ENCODE measurements at places on chromosomes 7 and 10.

DNA sequence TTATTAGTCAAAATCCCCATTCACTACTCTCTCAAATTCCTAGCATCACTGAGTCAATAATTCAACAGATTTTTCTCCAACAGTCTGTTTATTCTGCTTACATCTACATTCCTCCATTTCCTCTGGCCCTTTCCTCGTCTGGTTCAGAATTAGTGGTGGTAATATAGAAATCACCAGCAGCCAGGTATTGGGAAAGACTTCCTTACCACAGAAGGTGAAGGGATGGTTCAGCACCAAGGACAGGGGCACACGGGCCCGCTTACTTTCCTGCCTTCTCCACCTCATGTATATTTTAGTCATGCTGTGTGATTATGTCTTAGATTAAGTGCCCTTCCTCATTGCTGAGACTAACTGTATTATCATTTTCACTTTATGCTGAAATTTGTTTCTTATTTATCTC is 70.4 kb upstream of the APBB1IP start:
- no peak for DNase-seq

DNA sequence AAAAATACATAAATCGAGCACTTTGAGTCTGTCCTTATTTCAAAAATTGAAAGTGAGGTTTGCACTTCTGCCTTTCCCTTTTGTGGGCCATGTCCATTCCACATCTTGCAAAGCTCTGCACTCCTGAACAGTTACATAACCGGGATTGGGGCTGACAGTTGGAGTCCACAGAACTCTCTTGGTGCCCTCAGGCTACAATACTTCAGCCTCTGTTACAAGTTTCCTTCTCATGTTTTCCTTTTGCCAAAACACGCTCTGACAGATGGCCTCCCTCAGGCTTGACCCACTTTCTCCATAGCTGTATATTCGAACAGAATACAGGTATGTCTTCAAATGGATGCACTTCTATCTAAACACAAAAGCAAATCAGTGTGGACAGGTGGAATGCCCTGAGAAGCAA is 335.9 kb downstream of the WDR37 start:
- DNase-seq: no peak

DNA sequence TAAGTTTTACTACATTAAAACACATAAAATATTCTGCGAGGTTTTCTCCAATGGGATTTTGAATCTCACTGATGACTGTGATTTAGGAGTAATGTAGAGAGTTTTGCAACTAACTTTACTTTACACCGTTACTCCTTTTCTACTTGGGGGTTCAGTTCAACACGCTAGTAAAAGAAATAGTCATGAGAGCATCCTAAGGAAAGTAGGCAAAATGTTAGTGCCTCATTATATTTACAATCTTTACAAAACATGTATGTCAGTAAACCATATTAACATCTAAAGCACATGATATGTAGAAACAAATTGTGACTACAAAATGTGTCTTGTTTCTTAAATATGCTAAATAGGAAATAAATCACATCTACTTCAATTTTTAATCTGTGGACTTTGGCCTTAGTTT is 6.0 kb downstream of the MEOX2 start:
- no peak for DNase-seq

GRCh38 chr7:27083646-27084045 is 12.2 kb downstream of the HOXA1 start:
- DNase-seq: no peak

DNA sequence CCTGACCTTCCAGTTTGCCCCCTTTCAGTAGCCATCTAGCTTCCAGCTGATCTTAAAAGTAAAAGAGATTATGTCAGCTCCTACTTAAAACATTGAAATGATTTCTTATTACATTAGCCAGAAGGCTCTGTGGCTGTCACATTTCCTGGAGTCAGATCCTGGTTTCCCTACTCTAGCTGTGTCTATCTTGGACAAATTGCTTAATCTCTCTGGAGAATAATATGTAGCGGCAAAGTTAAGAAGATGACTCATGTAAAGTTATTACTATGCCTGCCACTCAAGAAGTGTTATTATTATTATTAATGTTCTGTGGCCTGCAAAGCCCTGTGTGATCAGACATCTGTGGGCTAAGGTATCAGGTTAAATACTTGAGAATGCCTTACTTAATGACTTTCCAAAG is 107.2 kb downstream of the RUNDC3B start:
- no peak for DNase-seq

DNA sequence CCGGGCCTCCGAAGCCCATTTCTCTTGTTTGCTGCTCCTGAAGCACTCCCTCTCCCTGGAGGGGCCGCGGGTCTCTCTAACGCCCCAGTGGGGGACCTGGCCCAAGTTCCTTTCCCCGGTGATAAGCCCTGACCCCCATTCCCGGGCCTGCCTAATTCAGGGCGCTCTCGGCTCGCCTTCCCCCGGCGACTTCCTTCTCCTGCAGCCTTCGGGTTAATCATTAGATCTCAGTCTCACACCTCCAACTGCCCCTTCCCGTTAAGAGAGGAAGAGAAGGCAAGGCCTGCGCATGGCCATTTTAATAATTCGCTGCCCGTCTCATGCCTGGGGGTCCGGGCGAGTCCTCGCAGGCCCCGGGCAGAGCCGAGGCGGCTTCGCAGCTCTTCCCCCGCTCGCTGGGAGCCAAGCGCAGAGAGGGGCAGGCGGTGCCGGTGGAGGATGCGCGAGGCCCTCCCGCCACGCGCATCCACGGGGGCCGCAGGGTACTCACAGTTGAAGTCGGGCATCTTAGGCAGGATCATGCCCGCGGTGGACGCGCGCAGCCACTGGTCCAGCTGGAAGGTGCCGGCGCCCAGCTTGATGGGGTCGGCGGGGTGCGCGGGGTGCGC is 1.2 kb downstream of the MNX1 start:
- DNase-seq: no peak

DNA sequence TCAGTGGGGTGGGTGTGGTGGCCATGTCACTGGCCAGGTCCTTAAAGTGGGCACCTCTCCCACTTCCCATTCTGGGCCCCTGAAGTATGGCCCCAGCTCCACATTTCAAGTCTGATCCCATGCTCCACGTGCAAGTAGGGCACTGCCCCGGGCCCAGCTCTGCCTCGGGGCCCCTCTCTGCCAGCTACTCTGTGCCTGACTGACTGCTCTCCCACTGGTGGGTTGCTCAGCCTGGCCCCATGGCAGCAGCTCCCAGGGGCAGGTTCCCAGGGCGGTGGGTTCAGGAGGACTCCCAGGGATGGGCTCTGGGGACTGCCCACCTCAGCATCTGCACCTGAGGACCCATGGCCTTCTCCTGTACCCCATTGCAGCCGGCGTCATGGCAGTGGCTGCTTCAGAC is 110.2 kb upstream of the FAM180A start:
- no peak for DNase-seq

DNA sequence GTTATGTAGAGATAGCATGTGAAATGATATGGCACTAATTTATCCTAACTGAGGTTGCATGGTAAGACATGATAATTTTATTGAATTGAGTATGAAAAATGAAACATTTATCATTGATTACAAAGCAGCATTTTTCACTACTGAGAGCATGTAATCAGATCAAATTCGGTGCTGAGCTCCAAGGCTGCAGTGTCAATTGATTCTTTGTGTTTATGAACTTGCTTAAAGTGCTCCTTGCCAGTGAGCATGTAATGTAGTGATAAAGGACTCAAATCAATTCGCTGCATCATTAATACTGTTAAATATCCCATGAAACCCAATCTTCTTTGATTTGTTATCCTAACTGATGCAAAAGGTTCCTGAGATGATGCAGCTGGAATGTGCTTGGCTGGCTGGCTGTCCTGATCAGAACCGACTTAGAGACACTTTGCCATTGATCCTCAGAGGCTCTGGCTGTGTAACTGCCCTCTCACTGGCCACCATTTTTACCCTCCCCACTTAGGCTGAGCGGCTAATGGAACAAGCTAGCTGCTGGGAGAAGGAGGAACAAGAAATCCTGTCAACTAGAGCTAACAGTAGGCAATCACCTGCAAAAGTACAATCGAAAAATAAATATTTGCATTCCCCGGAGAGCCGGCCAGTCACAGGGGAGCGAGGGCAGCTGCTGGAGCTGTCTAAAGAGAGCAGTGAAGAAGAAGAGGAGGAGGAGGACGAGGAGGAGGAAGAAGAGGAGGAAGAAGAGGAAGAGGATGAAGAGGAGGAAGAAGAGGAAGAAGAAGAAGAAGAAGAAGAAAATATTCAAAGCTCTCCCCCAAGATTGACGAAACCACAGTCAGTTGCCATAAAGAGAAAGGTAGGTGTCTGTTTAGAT is 89.8 kb upstream of the SAMD8 start:
- DNase-seq: no peak

DNA sequence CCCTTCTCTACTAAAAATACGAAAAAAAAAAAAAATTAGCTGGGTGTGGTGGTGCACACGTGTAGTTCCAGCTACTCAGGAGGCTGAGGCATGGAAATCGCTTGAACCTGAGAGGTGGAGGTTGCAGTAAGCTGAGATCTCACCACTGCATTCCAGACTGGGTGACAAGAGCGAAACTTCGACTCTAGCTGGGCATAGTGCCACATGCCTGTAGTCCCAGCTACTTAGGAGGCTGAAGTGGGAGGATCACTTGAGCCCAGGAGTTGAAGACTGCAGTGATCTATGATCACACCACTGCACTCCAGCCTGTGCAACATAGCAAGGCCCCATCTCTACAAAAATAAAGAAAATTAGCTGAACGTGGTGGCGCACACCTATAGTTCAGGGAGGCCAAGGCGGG is 1.2 kb upstream of the SPACDR start:
- DNase-seq: no peak

- no peak for DNase-seq
Observed at GRCh38 chr7:104973909-104974415, 40.0 kb upstream of the KMT2E start.

DNA sequence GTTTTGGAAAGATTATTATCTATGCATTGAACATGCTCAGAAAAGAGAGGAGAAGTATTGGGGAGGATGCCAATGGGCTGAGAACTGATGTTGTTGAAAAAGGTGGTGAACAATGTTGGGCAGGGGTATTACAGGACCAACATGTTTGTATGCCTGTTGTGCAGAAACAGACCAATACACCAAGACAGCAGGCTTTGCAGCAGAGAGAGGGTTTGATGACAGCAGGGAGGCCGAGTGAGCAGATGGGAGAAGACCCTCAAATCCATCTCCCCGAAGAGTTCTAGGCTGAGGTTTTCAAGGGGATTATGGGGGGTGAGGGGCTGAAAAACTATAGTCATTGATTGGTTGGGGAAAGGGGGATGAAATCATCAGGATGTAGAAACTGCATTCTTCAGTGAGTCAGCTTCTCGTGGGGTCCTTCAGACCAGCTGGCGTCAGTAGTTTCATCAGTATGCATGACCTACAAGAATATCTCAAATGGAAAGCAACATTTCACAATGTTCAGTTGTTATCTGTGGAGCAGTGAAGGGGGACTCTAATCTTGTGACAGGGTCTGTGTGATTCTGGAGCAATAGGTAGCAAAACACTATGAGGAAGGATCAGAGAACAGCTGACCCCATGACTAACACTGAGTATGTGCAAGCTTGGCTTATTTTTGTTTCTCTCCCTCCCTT is 167.8 kb downstream of the BAMBI start:
- no peak for DNase-seq

GRCh38 chr10:133122171-133122935 is 34.6 kb downstream of the ADGRA1 start:
- no peak for DNase-seq

DNA sequence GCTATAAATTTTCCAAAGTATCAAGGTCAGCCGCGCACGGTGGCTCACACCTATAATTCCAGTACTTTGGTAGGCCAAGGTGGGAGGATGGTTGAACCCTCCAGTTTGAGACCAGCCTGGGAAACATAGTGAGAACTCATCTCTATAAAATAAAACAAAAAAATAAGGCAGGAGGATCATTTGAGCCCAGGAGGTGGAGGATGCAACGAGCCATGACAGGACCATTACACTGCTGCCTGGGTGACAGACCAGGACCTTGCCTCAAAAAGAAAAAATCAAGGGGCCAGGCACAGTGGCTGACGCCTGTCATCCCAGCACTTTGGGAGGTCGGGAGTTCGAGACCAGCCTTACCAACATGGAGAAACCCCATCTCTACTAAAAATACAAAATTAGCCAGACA is 60.3 kb downstream of the ABI1 start:
- no peak for DNase-seq

DNA sequence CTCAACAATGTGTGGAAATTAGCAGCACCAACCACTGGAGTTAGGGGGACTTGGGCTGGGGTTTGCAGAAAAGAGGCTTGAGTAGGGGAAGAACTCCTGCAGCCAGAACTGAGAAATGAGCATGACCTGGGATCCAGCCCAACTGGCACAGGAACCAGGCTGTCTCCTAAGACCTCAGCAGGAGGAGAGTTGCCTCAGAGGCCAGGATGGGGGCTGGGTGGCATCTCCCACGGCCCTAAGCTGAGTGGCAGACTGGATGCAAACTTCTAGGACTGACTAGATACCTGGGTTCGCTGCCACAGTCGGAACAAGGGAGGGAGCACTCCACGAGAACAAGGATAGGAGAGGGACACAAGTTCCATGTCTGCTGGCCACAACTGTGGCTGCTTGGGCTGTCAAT is 62.6 kb downstream of the RNF32 start:
- no peak for DNase-seq

DNA sequence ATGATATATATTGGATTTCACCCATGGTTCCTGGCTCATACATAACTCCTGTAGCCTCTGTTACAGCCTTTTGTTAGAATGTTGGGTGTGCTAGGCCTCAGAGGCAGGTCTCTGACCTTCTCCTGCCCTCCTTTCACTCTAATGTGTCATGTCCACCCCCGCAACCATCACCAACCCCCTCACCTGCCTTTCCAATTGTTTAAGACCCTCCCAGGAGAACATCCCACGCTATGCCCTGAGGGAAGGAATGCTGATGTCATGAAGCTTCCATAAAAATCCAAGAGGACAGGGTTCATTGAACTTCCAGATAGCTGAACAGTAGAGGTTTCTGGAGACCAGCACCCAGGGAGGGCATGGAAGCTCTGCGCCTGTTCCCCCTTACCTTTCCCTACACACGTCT is 30.8 kb upstream of the C10orf67 start:
- DNase-seq: no peak

- no peak for DNase-seq
Observed at GRCh38 chr7:158396982-158397862, 190.4 kb downstream of the PTPRN2 start.

DNA sequence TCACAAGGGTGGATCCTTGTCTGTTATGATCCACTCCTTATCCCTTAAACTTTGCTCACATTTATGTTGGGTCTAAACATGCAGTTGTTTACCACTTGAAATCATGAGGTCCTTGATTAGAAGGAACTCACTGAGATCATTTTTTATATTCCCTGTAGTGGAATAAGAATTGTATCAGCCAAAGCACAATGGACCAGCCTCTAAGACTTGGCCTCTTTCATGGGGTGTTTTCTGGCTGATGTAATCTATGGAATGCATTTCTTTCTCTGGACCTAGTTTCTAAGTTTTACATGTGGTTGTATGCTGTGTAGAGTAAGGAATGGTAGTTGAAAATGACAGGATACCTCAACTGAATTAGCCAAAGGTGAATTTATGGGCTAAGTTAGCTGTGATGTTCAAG is 376.6 kb downstream of the SORCS3 start:
- DNase-seq: no peak

DNA sequence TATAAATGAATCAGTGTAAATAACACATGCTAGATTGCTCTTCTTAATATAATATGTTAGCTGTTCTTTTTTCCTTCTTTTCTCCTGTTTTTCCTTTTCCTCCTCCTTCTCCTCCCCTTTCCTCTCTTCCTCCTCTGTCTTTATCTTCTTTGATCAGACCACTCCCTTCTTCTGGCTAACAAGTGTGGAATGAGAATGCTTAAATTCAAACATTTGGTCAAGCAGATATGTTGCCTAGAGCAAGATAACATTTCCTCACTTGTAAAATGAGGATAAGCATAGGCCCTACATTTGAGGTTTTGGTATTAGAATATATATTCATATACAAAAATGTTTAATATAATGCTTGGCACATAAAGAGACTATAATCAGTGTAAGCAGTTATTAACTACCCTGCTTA is 299.1 kb downstream of the PCDH15 start:
- no peak for DNase-seq

All from hippocampal formation (tissue), 2 donors.